ENCODE measurements at places on chromosomes 1 and 21.
A peak's percentile ranks its signal among the peaks of the same experiment; 100 is the strongest.

DNA sequence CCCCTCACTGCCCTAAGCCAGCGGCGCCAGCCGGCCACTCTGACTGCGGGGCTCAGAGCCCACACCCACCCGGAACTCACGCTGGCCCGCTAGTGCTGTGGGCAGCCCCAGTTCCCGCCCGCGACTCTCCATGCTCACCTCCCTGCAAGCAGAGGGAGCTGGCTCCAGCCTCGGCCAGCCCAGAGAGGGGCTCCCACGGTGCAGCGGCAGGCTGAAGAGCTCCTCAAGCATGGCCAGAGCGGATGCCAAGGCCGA lies 41.5 kb downstream of the SLC2A1 start:
- peak; percentile 47 for DNase-seq

DNA sequence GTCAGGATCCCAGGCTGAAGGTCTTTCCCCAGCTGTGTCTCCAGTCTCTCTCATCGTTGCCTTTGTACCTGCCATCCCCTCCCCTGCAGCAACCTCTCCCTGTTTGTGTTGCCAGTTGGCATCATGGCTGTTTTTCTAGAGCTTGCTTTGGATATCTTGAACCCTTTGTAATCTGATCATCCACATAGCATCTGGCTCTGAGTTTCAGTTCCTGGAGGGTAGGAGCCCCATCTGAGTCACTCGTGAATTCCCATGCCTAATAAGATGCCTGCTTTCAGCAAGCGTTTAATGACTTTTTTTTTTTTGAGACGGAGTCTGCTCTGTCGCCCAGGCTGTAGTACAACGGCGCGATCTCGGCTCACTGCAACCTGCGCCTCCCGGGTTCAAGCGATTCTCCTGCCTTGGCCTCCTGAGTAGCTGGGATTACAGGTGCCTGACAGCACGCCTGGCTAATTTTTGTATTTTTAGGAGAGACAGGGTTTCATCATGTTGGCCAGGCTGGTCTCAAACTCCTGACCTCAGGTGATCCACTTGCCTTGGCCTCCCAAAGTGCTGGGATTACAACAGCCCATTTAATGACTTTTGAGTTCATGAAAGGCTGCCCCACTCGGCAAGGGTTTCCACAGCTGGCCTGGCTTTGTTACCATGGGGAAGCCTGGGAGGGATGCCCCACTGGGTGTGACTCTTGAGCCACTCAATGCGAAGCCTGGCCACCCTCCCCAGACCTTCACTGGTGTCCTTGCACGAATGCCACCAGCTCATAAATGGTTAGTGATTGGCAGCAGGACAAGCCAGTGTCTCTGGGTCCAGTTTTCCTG lies 11.9 kb downstream of the ALPL start:
- DNase-seq: no peak

GRCh38 chr1:33301273-33301984 lies 19.5 kb downstream of the A3GALT2 start:
- peak; percentile 45 for DNase-seq

GRCh38 chr1:95733031-95733430 lies 499.0 kb downstream of the RWDD3 start:
- no peak for DNase-seq

GRCh38 chr1:150022357-150022756 lies 11.8 kb upstream of the OTUD7B start:
- DNase-seq: peak; percentile 73

DNA sequence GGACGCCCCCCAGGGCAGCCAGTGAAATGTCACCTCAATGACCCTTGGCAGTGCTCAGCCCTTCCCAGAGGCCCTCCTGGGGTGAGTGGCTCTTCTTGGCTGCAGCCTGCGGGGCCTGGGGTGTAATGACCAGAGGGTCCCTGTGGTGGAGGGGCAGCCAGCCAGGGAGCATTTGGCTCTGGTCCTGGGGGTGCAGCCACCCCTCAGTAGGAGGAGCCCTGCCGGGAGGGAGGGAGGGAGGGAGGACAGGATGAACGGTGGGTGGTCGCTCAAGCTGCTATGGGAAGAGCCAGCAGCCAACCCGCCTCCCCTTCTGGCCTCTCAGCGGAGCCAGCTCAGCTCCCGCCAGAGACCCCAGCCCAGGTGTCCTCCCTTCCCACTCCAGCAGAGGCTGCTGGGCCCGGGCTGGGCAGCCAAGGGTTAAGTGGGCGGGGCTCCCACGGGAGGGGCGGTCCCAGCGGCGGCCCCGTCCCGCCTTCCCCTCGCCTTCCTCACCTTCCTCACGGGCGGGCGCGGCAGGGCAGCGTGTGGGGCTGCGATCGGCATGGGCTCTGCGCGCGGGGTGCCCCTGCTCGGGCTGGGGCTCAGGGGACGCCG lies 9.0 kb upstream of the PLCH2 start:
- no peak for DNase-seq

- DNase-seq: peak; percentile 69
These were observed 56.8 kb upstream of the ERRFI1 start for GRCh38 chr1:8082945-8083344.

DNA sequence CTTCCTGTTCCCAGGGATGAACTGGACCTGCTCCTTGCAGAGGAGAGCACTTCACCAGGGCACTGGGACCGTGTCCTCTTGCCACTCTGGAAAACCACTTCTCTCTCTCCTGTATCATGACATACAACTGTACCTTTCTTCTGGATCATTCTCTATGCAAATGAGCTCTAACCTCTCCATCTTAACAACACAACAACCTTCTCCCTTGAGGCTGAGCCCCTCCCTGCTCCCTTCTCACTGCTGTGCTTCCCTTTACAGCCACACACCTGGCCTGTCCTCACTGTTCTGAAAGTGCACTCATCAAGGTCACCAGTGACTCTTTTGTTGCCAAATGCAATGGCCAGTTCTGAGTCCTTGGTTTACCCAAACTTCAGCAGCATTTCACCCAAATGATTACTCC lies 54.5 kb upstream of the MRPS6 start:
- DNase-seq: no peak

- no peak for DNase-seq
These were observed 108.9 kb upstream of the GJB5 start for GRCh38 chr1:34645919-34646318.

DNA sequence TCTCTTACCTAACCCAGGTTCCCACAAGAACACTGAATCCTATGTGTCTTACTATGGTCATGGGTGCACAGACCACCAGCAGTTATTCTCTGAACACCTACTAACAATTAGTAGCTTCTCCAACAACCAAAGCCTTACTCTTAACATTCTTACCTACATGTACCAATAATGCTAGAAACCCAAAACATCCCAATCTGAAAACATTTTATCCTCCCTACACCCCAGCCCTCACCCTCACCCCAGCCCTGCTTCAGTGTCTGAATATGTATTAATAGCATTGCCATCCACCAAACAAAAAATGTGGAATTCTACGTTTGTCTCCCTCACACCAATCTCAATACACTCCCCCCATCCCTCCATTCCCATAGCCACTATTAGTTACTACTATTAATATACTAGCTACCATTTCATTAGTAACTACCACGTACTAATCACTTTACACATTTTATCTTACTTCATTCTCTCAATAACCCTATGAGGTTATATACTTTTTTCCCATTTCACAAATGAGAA lies 2.6 kb downstream of the TRIM33 start:
- no peak for DNase-seq

DNA sequence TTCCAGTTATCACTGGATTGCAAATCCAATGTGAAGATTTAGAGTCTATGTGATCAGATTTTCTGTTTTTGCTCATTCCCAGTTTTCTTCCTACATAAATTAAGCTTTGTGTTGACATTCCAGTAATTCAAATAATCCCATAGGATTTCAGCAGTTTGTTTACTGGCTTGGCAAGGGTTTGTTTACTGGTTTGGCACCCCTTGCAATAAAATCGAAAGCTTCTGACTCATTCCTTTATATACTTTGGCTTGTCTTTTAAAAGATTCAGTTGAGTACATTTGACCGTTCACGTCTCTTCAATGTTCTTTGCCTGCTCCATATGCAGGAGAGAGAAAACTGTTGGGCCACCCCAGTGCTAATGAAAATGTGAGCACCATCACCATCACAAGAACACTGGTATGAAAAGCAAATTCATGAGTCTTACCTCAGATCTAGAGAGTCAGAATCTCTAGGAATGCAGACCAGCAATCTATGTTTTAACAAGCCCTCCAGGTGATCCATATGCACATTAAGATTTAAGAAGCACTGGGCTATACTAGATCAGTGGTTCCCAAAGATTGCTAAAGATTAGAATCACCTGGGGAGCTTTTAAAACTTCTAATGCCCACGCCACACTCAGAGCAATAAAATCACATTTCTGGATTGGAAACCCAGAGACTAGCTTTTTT lies 32.8 kb downstream of the ZC3H11B start:
- DNase-seq: no peak

- no peak for DNase-seq
These were observed 2.9 kb upstream of the LRRC8C start for GRCh38 chr1:89630048-89630447.

DNA sequence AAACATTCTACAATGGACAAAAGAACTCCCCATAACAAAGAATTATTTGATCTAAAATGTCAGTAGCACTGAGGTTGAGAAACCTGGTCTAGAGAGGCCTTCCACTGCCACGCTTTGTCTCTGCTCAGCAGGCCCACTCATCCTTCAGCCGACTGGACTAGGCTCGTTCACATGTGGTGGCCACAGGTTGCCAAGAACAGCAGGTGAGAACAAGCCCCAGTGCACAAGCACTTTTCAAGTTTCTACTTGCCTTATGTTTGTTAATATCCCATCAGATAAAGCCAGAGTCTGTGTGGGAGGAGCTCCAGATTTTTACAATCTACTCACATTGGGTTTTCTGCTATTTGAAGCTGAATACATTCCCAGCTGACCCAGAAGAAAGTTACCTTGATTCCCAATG lies 9.1 kb upstream of the EFHD2 start:
- DNase-seq: no peak

DNA sequence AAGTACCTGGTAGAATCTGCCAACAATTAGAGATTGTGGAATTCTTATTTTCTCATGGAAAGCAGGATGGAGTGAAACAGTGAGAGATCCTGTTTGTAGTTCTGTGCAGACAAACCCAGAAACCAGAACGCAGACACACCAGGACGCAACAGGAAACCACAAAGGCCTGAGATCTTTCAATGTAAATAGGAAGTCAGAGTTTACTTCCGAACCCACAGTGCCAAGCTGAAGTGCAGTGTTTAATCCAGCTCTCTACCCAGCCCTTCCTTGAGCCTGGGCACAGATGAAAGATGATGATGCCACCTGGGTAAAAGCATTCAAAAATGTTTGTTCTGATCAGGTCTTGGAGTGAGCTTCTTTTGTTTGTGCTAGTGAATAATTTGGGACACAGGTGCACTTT lies 244.2 kb upstream of the HOOK1 start:
- no peak for DNase-seq

DNA sequence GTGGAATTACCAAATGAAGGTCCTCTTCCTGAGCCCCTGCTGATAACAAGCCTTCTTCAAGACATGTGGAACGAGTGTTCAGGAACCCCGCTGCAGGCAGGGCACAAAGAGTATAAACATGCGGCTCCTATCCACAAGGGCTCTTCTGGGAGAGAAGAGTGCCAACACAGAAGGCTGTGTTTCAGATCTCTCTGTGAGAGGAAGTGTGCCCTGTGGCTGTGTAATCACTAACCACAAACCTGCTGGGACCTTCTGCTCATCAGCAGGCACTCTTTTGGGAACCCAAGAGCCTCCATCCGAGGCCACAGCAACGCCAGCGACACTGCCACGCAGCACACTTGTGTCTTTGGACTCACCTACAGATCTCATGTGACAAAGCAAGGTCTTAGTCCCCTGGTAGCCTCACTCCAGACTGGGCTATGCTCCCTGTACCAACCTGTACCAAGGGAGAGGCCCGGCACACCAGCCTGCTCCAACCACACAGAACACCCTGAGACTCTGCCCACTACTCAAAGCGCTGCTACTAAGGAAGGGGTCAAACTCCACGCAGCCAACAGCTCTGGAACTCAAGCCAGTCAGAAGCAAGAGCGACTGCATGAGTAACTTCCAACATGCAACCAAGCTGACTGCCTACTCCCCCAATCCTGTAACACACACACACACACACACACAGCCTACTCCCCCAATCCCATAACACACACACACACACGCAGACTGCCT lies 7.8 kb downstream of the PTTG1IP start:
- peak; percentile 53 for DNase-seq

DNA sequence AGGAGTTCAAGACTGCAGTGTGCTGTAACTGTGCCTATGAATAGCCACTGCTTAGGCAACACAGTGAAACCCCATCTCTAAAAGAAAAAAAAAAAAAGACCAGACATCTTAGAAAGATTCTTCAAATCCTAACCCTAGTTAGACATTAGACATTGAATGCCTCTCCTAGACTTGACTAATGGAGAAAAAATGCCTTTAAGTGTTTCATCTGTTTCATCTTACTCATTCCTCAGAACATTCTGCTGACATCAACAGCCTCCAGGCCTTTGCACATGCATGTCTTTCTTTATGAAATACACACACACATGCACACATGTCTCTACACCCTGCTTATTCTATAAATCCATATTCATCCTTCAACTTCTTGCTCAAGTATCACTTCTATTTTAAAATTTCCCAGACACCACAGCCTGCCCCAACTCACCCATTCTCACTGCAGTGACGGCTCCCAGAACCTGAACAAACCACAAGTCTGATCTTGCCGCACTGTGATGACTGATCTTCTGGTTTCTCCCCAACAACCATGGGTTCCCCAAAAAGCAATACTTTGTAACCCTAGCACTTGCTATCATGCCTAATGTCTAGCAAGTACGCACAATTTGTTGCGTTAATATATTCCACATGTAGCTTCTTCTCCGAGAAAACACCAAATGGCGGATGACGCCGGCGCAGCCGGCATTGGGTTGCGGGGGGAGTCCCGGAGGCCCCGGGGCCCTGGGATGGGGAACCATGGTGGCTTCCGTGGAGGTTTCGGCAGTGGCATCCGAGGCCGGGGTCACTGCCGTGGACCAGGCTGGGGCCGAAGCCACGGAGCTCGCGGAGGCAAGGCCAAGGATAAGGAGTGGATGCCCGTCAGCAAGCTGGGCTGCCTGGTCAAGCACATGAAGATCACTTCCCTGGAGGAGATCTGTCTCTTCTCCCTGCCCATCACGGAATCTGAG lies 37.4 kb downstream of the LRRC52 start:
- DNase-seq: no peak

DNA sequence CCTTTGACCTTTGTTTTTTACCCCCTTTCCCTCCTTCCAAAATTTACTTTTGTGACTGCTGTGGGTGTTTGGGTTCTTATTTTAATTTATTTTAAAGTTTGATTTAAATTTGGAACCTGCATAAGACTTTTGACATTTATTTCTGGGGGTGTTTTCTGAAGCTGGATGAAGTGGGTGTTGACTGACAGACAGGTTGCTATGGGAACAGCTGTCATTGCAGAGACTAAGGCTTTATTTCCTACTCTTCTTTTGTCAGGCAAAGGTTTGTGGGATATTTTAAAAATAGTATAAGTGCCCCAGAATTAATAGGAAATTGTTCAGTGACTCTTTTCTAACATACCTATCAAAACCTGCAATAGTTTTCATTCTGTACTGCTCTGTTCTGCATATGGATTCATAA lies 290.8 kb upstream of the ESRRG start:
- no peak for DNase-seq

GRCh38 chr1:110726755-110727154 lies 52.0 kb upstream of the KCNA3 start:
- no peak for DNase-seq

- DNase-seq: no peak
These were observed 37.6 kb downstream of the TRIM11 start for GRCh38 chr1:228368801-228369607.
